ENCODE measurements at places on chromosomes 2 and 18. TPM values are rescaled to one million over a fixed set of nuclear protein-coding genes. Genes with fewer than 3 reads are reported as not detected.

The KHK gene
- 1.7 TPM for total RNA-seq

DNA sequence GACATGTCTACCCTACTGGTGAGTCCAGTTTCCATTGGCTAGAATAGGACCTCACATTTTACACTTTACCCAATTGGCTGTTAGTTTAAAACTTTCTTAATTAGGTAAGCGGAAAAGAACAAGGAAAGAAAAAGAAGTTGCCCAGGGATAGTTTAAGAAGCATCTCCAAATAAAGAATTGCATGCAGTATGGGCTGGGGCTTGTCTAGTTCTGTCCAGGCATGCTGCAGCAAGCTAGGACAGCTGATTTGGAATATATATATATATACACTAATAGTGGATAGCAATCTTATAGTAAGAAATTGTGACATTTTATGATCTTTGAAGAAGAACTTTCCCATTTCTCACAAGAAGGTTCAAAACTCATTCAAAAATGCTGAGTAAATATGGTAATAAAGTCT lies 90.0 kb upstream of the ERBB4 start:
- no peak for DNase-seq

DNA sequence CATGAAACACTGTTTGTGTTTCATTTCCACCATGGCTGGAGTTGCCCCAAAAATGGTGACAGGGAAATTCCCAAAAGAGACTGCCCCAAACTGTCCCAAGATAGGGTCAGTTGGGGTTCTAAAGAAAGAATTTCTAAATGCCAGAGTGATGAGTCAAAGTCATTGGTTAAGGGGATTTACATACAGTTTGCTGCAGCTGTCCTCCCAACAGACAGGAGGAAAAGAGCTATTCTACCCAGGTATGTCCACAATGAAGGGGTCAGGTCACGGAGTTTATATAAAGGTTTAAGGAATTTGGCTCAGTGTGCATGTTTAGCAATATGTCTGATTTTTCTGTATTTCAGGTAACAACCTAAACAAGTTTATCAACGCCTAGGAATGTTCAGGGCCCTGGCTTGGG lies 344.1 kb downstream of the TDRD15 start:
- no peak for DNase-seq

GRCh38 chr2:133602538-133602937 lies 34.3 kb upstream of the NCKAP5 start:
- no peak for DNase-seq

The KRTCAP3 gene
- 2.5 TPM for total RNA-seq

GRCh38 chr2:143728498-143728897 lies 599.3 kb downstream of the ARHGAP15 start:
- no peak for DNase-seq

DNA sequence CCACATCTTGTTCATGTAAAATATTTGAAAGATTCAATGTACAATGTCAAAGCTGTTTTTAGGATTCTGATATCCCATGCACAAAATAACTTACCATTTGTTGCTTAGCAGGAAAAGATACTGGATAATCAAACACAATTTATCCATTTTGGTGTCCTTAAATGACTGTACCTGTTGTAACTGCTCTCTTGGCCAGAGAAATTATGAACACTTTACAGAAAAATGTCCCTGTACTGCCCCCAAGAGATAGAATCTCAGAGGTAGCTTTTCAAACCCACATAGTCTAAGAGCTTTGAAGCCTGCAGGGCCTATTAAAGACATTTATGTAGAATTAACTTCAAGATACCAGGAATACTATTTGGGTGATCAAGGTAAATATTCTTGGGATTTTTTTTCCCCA lies 12.2 kb upstream of the ME2 start:
- no peak for DNase-seq

All from urinary bladder (tissue), 4 donors.